ENCODE measurements at places on chromosomes 2 and 18. TPM values are rescaled to one million over a fixed set of nuclear protein-coding genes. Genes with fewer than 3 reads are reported as not detected.

DNA sequence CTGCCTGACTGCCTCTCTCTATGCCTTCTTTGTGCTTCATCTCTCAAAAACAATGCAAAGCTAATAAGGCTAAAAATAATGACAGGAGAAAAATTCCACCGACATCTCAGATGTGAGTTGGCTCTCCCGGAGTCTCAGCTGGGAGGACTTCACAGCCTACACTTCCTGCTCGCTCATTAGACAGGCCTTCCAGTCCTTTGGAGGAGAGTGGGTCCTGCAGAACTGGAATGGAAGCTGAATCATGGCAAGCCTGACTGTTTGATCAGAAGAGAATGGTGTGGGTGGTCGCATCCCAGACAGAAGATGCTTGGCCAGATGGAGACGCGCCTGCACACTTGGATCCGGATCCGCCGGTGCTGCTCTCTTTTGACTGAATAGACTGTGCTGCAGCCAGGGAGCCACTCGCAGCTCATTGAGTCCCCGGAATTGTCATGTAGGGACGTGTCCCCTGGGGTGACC, 49.7 kb downstream of the TRIB2 start:
- DNase-seq: peak; percentile 1

Gene INPP1
- 6.9 TPM for total RNA-seq

DNA sequence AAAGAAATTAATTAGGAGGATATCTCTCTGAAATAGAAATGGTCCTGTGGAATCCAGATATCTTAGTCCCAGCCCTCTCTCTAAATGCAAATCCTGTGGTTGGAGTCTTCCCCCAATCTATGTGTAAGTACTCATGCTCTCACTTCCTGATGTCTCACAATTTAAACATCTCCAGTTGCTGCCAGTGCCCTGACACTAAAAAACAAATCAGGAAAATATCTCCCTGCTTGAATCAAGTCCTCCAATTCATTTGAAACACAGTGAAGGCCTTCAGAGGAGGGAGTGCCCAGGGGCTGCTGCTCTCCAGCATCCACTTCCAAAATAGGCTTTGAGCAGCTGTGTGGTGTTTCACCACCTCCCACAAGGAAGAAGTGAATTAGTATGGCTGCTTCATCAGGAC, 413.8 kb downstream of the RAD51AP2 start:
- DNase-seq: peak; percentile 1

Gene PLEK
- total RNA-seq: not detected

- DNase-seq: no peak
Measured at GRCh38 chr18:79259218-79259617, 136.5 kb upstream of the NFATC1 start.

DNA sequence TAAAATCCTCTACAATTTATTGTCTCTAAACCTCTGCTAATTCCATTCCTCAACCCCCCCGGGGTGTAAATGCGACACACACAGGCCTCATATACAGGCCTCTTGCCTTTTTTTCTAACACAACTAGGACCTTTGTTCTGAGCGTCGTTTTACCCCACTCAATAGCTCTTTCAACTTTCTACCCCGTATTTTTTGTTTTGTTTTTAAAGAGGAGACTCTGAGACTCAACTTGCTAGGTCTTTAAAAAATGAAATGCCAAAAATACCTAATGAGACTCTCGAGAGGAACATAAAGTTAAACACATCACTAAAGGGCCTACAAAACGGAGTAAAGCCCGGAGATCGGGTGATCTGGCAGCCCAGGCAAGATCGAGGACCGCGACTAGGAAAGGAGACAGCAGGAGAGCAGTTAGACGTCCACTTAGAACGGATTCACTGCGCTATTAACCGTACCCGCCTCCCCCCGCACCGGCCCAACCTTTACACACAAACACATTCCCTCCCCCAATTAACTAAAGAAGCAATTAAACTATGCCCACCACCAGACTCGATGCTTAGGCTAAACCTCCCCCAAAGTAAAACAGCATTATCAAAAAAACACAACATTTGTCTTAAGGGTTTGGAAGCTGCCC, 1.7 kb downstream of the TRIP12 start:
- no peak for DNase-seq

DNA sequence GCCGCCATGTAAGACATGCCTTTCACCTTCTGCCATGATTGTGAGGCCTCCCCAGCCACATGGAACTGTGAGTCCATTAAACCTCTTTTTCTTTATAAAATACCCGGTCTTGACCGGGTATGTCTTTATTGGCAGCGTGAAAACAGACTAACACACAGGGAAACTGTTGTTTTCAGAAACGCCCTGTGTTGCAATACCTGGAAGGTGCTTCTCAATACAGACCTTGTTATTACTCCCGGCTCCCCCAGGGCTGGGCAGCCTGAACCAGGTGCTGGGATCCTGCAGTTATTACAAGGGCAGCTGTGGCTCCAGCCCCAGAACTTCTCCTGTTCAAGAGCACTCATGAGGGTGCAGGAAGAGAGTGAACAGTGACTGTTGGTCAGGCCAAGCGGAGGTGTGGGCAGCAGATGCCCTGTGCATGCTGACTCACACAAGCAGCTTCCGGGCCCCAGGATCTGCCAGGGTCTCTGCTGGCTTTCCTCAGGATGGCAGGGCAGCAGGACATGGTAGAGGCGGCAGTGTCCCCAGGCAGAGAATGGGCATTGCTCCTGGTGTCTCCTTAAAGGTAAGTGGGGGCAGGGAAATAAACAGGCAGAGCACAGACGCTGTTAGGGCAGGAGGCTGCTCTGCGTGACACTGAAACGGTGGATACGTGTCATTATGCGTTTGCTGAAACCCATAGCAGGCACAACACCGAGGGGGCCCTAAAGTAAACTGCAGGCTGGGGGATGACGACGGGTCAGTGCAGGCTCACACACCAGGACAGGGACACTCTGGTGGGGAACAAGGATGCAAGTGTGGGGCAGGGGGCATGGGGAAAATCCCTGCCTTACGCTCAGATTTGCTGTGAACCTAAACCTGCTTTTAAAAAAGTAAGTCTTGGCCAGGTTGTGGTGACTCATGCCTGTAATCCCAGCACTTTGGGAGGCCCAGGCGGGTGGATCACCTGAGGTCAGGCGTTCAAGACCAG, 89.1 kb downstream of the NDUFA10 start:
- no peak for DNase-seq

Gene TUBA3E
- total RNA-seq: not detected

DNA sequence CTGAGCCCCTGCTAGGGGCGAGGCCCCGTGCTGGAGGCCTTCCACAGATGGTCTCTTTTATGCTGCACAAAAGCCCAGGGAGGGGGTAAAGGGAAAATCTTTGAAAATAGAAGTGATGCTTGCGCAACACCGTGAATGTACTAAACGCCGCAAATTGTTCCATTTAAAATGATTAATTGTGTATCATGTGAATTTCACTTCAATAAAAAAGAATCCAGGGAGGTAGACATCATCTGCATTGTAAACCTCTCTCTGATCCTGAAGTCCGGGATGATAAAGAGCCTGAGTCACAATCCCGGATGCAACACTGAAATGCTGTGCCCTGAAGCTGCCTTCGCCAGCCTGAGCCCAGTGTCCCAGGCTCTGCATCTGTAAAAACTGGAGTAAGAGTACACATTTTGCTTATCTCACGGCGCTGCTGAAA, 107.7 kb upstream of the PPP1CB start:
- peak; percentile 43 for DNase-seq

Gene ALPI
- total RNA-seq: not detected

GRCh38 chr2:14927021-14927564, 294.6 kb downstream of the LRATD1 start:
- DNase-seq: no peak

GRCh38 chr2:75522543-75523312, 38.0 kb downstream of the EVA1A start:
- DNase-seq: no peak

- DNase-seq: no peak
Measured at GRCh38 chr2:130843321-130843985, 6.7 kb downstream of the ARHGEF4 start.

DNA sequence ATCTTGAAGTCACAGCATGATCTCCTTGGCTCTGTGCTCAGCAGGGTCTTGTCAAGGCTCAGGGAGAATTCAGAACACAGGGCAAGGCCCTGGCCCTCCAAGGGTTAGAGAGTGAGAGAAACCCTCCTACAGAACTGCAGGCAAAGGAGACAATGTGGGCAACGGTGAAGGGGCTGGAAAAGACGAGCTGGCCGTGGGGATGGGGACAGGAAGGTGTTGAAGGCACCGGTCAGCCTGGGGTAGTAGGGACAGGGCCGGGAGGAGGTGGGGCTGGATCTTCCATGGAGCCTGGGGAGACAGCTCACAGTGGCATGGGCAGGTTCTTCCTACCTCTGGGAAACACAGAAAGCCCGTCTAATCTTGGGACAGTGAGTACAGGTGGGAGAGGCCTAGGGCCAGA, 92.2 kb upstream of the MCFD2 start:
- DNase-seq: no peak

- peak; percentile 52 for DNase-seq
Measured at GRCh38 chr2:176854062-176854461, 358.5 kb upstream of the HNRNPA3 start.

Gene C2orf68
- total RNA-seq: 18.9 TPM

DNA sequence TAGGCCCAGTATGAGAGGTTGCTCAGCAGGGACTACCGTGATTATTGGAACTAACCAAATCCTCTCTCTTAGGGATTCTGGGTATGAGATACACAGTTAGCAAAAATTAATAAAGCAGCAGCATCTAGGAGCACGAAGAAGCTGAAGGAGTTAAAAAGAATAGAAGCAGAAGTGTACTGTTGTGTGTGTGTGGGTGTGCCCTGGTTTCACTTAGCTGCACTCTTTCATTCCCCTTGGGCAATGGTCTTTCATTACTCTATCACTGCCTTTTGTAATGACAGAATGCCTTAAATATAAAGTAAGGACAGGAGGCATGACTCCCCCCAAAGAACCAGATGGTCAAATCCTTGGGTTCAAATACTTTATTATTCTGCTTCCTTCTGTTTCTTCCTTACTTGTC, 115.9 kb upstream of the CD302 start:
- DNase-seq: no peak

DNA sequence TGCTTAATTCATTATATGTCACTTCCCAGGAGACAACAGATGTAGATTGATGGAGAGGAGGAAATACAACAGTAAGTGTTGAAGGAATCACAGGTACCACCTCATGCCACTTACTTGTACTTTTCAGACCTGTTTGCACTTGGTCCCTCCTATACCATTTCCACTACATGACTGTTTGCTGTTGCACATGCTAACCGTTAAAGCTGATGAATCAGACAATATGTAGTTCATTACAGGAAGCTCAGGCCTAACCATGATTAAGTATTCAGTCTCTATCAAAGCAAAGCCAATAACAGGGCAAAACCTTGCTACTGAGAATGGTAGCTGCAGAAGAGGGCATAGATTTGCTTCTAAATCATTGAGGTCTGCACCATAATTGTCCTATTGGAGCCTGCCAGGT, 30.2 kb upstream of the GRP start:
- no peak for DNase-seq

Gene OXER1
- total RNA-seq: 0.15 TPM
